KG1 (cell line): ENCODE measurements at places on chromosomes 5 and 9.

DNA sequence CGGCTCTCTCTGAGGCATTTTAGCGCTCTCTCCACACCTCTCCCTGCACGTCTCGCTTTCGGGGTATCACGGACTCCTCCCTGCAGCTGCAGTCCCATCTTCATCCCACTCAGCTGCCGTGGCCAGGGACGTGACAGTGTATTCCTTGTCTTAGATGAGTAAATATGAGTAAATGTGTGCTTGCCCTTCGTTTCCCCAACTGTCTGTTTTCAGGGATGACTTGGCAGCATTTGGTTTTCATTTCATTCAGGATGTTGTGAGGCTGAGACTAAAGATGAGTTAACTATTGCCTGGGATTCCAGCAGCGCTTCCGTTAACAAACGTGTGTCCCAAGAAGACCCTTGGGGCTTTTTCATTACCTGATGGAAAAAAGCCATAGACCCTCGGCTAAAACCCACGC is 29.5 kb downstream of the GDNF start:
- no peak for DNase-seq

GRCh38 chr5:55377810-55378209 is 70.0 kb downstream of the MTREX start:
- DNase-seq, result no peak

- DNase-seq, result no peak
These were observed 109.7 kb upstream of the LHFPL2 start for GRCh38 chr5:78758169-78758839.

DNA sequence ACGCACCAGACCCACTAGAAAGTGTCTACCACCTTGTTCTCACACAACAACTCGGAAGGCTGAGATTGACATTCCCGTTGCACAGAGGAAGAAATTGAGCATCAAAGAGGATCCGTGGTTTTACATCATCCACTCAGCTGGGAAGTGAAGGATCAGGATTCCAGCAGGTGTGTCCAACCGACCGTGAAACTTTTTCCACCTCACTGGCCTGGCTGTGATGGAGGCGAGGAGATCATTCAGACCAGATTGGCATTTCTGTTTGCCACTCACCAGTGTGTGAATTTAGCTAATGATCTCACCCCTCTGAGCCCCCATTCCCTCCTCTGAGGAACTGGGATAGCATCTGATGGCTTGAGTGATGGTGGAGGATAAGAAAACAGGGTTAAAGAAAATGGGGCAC is 46.7 kb upstream of the CPLX2 start:
- DNase-seq, result no peak

DNA sequence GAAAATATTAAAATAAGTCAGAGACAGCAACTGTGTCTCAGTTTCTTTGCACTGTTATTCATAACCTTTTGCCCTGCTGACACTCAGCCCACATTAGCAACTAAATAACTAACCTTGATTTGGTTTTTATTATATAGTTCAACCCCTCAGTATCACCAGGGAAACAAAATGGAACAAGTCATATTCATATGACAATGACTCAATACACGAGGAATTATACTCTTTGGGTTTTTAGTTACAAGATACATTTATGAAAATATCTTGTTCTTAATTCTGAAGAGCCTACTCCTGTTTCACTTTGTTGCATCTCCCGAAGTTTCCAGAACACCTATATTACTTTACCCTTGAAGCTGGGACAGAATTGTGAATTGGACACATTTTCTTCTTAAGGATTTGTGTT is 845.4 kb downstream of the EFNA5 start:
- DNase-seq, result no peak

GRCh38 chr9:120936011-120936763 is 9.6 kb upstream of the TRAF1 start:
- peak; percentile 44 for DNase-seq

GRCh38 chr9:109639674-109640579 is 140.1 kb upstream of the PALM2AKAP2 start:
- DNase-seq, result no peak

DNA sequence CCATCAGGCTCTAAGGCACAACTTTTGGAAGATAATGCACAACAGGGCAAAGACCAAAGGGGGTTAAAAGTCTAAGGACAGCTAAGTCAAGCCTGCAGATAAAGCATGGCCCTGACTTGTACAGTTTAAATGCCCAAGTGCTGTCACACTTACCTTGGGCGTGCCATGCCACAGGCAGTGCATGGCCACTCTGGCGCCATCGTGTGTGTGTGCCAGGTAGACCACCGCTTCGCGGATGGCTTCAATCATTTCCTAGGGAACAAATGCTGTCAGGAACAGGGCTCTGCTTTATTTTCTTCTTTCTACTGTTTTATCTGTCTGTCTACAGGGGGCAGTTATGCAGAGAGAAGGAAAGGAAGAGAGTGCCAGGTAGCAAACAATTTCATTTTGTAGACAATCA is 19.3 kb downstream of the PUM3 start:
- no peak for DNase-seq

- DNase-seq, result no peak
These were observed 63.8 kb upstream of the RARS1 start for GRCh38 chr5:168422431-168422830.

DNA sequence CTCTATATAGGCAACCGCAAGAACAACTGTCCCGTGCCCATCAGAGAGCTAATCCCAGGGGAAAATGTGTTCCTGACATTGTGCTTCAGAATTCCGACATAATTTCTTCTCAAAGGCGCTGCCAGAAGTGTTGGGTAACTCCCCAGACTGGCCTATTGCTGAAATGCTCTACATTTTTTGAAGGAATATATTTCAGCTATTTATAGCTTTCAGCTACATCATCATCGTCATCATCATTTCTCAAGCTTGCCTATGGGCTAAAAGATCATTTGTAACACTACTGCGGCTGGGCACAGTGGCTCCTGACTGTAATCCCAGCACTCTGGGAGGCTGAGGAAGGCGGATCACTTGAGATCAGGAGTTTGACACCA is 49.7 kb downstream of the MYO10 start:
- DNase-seq, result no peak

GRCh38 chr5:7869474-7870136 is 657 bp downstream of the MTRR start:
- no peak for DNase-seq

- DNase-seq, result no peak
These were observed 80.0 kb downstream of the OTULIN start for GRCh38 chr5:14744296-14745187.

DNA sequence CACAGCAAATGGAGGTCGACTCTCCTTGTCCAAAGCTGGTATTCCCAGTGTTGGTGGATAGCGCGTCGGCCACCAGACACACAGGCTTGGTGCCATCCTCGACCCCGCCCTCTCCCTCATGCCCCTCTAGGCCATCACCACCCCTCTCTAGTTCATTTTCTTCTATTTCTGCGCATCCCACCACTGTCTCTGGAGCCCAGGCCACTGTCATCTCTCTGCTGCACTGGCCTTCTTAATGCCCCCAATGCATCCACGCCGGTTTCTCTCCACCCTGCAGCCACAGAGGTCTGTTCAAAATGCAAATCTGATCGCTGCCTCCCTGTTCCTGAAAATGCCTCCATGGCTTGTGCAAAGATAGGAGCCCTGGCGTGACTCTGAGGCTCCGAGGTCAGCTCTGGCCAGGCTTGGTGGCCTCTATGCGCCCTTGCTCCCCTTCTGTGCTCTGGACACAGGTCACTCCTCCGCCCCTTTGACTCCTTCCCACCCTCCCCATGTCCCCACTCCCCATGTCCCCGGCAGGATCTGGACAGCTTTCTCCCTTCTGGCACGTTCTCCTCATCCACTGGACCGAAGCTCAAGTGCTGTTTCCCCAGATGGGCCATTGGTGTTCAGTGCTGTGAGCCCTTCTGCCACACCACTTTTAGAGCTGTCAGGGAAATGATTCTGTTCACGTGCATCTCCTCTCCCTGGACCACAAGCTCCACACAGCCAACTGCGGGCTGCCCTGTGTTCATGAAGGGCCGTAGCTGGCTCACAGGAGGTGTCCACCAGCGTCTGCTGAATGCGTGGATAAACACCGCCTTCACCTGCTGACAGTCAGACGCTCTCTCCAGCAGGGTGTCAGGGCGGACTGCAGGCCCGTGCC is 59.5 kb upstream of the RNF130 start:
- no peak for DNase-seq

- DNase-seq, result no peak
These were observed 127.0 kb downstream of the TENT4A start for GRCh38 chr5:6840136-6840793.

DNA sequence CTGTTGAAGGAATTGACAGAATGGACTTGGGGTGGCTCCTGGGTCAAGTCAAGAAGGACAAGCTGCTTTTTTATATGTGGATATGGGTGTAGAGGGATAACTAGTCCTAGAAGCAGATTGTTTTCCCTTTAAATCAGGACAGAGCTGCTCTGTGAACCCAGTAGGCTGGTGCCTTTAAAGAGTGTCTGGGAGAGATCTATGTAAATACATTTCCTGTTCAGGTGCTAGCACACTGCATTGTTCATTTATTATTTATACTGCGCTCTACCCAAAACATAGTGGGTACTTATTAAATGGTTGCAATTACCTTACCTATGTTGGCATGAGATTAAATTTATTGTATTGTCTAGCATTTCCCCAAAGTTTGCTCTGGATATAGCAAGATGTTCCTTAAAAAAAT is 86.6 kb upstream of the EQTN start:
- DNase-seq, result no peak

DNA sequence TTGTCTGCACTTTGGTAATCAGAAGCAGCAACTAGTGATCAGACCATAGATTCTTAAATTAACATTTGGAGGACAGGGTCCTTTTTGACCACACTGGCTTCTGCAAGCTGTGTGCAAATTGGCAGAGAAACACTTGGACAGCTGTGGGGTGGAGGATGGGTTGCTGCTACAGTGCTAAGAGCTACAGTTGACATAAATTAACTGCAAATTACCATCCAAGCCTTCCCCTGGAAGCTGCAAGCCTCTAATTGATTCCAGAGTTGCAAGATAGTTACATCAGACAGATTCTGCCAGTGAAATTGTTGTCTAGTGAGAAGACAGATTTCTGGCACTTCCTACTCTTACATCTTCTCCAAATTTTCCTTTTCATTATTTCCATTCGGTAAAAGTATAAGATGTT is 517.7 kb downstream of the DIRAS2 start:
- no peak for DNase-seq

GRCh38 chr9:27487927-27488326 is 36.2 kb upstream of the IFNK start:
- DNase-seq, result no peak

- DNase-seq, result no peak
These were observed 35.6 kb downstream of the NNT start for GRCh38 chr5:43638546-43638945.

DNA sequence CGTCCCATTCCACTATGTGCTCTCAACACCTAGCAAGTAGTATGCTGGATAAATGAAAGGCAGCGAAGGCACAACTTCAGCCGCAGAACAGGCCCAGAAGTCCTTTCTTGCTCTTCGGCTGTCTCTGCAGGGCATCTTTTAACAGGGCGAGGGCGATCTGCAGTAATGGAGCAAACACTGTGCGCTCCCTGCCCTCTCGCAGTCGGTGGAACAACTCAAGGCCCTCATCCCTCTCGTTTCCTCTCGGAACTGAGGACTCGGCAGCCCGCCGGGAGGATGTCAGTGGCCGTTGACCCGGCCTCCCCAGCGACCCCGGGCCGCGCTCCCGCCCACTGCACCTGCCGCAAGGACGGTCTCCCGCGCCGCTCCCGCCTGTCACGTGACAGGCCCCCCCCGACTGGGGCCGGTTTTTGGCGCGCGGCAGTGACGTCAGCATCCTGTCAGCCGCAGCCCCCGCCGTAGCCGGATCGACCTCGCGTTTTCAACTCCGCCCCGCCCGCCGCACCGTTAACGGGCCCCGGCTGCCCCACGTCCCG is 1.1 kb downstream of the ZNF367 start:
- peak; percentile 58 for DNase-seq

DNA sequence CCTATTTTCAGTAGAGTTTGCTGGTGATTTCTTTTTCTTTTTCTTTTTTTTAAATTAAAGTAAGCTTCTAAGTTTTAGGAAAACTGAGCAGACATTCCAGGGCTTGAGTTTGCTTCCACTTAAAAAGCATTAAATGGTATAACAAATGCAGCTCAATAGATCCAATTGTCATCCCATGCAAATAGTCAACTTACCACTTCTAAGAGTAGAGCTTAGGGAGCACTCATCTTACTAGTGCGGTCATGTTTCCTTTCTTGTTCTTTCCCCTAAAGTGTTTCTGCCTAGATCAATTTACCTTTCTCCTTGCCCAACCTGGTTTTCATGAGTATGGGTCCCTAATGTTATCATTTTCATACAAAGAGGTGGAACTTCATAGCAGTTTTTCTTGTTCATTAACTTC is 13.0 kb upstream of the CEP120 start:
- DNase-seq, result no peak

DNA sequence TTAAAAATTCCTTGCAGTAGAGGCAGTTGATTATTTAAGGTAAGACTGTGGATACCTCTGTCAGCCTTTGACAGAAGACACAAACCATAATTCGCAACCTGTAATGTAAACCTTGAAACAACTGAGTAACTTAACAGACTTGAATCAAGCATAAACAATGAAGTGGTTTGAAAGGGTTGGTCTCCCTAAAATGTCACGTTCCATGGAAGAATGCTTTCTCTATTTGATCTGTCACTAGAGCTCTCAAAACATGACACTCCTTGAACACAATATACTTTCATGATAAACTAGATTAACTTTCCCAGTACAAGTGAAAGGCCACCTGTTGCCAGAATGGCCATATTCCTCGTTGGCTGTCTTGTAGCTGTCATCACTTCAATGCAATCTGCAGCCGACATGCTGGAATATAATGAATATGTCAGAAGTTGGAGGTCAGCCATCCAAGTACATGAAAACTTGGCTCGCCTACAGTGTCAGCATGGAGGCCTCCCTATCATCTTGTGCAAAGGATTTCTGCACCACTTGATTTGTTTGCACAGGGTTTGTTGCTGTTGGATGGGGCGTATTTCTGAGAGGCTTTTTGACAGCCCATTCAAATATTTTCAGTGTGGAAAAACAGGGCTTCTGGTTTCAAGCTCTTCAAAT is 228.0 kb downstream of the TLE4 start:
- no peak for DNase-seq

GRCh38 chr5:7762267-7762666 is 88.7 kb downstream of the CFAP90 start:
- DNase-seq, result no peak

DNA sequence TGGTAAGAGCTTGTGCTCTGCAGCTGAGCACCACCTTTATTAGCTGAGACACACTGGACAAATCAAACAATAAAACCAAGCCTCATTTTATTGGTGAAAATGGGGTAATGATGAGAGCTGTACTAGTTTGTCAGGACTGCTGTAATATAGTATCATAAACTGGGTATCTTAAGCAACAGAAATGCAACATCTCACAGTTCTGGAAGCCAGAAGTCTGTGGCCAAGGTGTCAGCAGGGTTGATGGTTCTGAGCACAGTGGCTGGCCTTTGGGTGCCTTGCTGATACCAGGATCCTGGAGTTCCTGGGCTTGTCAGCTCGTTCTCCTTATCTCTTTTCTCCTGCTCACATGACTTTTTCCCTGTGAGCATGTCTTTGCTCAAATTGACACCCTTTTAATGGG is 513.1 kb downstream of the IRX1 start:
- no peak for DNase-seq

- no peak for DNase-seq
These were observed 22.3 kb downstream of the COL5A1 start for GRCh38 chr9:134663753-134664415.
